ENCODE measurements at places on chromosomes 13 and 19.

GRCh38 chr13:98900442-98900841 lies 77.4 kb downstream of the DOCK9 start:
- DNase-seq: no peak

DNA sequence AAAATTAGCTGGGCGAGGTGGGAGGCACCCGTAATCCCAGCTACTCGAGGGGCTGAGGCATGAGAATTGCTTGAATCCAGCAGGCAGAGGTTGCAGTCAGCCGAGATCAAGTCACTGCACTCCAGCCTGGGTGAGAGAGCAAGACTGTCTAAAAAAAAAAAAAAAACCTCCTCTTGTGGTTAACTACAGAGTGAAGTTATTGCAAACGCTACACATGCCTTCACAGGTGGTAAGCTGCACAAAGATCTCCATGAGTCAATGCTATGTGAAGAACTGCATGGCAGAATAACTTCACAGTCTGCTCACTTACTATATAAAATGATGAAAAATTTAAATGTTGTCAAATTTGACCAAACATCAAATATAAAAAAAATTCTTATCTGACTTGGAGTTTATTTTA lies 436.8 kb downstream of the FGF14 start:
- DNase-seq: no peak

DNA sequence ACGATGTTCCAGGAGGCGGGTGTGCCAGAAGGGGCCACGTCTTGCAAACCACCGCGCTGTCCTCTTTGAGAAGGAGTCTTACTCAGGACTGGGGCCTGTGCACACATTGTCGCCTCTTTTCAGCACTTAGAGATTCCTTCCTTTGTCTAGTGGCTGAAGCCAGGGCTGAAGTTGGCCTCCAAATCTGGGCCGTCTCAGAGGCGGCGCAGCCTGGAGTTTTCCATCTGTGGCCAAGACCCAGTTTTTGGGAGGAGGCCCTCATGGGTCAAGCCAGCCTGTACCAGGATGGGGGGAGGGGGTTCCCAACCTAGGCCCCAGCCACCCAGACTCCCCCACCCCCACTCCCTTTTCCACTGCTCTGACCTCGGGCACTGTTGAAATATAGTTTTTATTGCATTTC lies 11.8 kb downstream of the ANO8 start:
- DNase-seq: peak; percentile 45

DNA sequence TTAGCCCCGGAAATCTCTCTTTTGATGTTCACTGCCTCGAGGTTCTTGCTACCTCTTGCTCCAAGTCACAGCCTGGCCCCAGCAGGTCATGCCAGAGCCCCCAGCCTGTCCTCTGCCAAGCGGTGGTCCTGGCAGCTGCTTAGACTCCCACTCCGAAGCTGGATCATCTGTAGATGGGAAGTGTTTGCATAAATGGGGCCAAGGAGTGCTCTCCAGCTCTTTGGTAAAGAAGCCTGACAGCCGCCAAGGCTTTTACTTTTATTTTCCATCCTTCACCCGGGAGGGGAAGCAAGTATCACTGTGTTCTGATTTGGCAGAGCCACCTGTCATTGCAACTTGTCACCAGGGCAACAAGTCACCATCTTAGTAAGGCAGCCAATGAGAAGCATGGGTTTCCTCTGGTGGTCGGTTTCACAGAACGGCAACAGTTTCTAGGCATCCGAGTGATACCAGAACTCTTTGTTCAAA lies 10.6 kb upstream of the RETN start:
- peak; percentile 23 for DNase-seq

- DNase-seq: no peak
These were observed 76.8 kb downstream of the KCTD12 start for GRCh38 chr13:76809389-76809788.

- no peak for DNase-seq
These were observed 76.7 kb downstream of the MBNL2 start for GRCh38 chr13:97298816-97299215.

DNA sequence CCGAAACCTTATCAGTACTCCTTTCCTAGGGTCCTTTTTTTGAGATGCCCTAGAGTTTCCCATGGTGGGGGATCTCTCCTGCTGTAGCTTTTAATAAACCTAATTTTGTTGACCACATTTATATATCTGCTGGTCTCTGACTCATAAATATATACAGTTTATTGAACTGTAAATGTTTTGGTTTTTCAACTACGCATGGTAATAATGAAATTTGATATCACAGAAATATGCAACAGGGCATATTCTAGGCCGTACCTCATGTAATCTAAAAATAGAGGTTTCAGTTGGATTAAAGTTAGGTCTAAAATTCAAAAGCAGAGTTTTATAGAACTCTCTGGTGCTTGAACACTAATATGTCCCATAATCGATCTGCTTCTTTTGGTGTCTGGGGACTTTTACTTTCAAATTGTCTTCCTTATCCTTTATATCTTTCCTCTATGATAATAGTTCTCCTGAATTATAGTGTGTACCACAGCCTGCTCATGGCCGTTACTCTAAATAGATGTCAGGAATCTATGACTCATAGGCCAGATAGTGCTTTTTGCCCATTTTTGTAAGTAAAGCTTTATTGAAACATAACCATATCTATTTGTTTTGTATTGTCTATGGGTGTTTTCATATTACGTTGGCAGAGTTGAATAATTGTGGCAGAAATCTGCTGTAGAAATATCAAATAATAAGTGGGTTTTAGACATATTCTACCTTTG lies 324.8 kb upstream of the PCDH9 start:
- no peak for DNase-seq

- DNase-seq: no peak
These were observed 4.5 kb upstream of the OLFM2 start for GRCh38 chr19:9940778-9941177.

DNA sequence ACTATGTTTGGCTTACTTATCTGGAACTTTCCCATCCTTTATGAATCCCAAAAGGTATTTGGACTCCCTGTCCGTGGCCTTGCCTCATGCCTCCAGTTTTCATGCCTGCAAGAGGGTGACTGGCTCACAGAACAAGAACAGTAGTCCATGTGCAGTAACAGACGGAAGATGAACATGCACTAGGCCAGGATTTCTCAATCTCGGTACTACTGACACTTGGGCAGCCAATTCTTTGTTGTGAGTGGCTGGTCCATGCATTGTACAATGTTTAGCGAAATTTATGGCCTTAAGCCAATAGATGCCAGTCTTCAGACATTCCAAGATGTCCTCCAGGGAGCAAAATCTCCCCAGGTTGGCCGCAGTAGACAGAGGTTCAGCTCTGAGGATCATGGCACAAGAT lies 61.9 kb downstream of the DOCK9 start:
- DNase-seq: no peak

- DNase-seq: no peak
These were observed 12.2 kb downstream of the SUGP2 start for GRCh38 chr19:19021115-19021514.

DNA sequence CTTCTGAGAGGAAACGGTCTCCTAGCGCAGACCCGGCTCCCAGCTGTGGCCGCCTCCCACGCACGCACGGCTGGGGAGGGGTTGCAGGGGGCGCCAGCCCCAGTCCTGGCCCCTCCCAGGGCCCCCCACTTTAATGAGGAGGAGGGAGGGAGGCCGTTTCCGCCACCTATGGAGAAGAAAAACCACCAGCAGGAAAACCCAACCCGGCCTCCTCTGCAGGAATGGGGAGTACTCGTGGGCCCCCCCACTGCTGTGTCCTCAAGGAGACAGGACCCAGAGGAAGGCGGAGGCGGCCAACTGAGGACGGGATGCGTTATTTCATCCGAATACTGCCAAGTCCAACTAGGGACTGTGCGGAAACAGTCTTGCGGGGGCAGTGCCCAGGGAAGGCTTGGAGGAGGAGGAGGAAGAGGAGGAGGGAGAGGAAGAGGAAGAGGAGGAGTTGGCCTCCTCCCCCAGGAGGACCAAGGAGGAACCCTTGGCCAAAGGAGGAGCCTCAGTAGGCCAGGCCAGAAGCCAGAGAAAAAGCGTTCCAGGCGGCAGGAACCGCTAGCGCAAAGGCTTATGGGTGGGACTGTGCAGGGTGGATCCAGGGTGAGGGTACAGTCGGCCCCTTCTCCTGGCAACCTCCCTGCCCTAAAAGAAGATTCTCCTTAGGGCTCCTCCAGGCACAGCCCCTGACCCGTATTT lies 3.9 kb upstream of the SSBP4 start:
- DNase-seq: peak; percentile 28

- no peak for DNase-seq
These were observed 8.0 kb downstream of the KLC3 start for GRCh38 chr19:45348367-45349125.

DNA sequence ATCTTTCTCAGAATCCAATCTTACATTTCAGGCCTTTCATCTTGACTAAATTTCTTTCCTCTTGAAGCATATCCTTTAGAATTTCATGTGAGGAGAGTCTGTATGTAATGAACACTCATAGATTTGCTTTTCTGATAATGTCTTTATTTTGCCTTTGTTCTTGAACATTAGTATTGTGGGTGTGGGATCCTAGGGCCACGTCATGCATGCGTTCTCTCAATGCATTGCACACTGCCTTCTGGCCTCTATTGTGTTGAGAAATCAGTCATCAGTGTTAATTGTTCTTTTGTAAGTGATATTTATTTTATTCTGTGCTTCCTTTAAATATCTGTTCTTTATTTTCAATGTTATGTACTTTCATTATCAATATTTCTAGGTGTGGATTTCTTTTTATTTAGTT lies 364.9 kb downstream of the OXGR1 start:
- DNase-seq: no peak

Measured in midbrain (tissue), 1 donor.